Activated gamma-delta T cell treated with Interleukin-2 at 50 U/mL for 16 hours (primary cell): ENCODE measurements at places on chromosomes 13 and 19.

DNA sequence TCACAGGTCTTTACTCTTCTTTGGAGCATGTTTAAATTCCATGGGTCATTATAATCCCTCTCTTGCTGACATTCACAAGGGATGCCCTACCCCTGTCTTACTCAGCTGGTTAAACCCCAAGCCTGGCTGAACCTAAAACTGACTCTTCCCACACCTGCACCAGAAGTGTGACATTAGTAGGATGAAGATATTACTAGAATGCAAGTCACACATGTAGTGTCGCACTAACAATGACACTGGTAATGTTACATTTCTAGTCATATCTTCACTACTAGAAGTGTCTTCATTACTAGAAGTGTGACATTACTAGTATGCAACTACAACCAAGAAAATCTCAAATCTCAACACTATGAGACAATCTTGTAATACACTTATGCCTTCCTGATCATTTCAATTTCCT is 14.2 kb downstream of the ZAR1L start:
- DNase-seq: no peak

DNA sequence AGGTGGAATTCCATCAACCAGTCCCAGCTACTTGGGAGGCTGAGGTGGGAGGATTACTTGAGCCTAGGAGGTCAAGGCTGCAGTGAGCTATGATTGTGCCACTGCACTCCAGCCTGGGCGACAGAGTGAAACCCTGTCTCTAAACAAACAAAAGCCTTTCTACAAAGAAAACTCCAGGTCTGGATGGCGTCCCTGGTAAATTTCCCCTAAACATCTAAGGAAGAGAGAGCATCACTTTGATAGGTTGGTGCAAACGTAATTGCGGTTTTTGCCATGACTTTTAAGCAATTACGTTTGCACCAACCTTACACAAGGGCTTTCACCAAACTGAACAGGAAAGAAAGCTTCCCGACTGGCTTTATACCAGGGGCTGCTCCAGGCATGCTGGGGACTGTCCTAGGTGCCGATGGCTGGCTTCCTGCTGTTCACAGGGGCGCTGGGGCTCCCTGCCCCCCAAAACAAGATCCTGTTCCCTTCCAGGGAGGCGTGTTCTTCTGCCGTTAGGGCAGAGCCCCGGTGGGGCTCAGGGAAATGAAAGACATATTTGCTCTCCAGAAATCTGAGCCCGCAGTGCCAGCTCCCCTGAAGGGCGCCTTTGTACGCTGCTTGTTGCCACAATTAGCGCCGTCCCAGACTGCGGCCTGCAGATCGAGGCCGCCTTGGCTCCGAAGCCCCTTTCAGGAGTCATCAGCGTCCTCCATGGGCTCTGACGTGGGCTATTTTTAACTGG is 38.7 kb upstream of the KLF2 start:
- no peak for DNase-seq

GRCh38 chr19:4914736-4915501 is 5.6 kb downstream of the UHRF1 start:
- DNase-seq: peak; percentile 78

GRCh38 chr19:45153339-45154063 is 7.3 kb downstream of the NKPD1 start:
- DNase-seq: no peak

DNA sequence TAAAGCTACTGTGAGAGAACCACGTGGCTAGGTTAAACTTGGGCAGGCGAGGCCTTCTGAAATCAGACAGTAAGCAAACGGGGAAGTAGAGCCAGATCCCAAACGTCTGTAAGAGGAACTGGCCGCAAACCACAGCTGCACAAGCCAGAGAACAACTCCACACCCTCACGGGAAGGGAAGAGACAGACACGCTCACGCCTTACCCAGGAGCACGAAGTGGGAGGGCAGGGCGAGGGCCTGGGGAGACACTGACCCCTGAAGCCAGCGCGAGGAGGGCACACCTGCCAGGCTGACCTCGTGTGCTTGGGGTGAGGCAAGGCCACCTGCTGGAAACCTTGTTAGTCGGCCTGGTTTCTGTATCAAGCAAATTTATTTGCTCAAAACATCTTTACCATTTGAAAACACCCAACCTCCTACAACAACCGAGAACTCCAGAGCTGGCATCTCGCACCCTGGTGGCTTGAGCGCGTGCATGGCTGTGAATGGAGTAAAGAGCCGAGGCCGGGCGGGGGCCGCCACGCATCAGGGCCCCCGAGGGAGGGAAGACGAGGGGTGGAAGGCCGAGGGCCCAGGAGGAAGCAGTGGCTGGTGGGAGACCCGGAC is 7.3 kb downstream of the POLR2E start:
- no peak for DNase-seq

GRCh38 chr13:50916701-50917184 is 7.2 kb downstream of the RNASEH2B start:
- no peak for DNase-seq
